ENCODE measurements at places on chromosomes 2 and 18.

- DNase-seq, result no peak
Measured at GRCh38 chr2:41580806-41581205, 467.0 kb upstream of the PKDCC start.

DNA sequence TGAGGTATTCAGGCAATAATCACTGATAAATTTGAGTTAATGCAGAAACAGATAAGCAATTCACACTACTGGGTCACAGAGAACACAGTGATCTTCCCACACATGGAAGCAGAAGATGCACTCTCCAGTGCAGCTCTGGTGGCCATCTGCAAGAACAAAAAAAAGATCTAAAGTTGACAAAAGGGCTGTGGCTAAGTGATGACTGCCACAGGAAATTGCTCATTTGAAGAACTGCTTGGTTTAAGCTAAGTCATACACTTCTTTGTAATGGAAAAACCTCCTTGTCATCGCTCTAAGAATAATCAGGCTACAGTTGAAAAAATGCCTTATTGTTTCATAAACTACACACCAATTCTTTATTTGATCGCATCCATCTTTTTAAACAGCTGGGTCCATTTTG, 115.1 kb downstream of the DTNB start:
- no peak for DNase-seq

DNA sequence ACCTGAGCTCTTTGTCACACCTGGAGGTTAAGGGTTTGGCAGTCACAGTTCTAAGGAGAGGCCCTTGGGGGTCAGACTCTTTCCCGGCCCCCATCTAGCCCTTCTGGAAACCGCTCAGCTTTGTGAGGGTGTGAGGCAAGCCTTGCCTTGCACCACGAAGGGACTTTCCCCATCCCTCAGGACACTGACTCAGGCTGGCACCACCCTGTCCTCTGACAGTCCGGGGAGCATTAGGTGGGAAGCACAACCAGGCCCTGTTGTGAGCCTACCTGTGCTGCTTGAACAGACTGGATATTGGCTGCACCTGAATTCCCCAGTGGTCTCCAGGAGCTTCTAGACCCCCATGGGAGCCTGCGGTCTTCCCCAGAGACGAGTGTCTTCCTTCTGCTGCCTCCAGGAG, 47.0 kb upstream of the GBX2 start:
- DNase-seq, result no peak

DNA sequence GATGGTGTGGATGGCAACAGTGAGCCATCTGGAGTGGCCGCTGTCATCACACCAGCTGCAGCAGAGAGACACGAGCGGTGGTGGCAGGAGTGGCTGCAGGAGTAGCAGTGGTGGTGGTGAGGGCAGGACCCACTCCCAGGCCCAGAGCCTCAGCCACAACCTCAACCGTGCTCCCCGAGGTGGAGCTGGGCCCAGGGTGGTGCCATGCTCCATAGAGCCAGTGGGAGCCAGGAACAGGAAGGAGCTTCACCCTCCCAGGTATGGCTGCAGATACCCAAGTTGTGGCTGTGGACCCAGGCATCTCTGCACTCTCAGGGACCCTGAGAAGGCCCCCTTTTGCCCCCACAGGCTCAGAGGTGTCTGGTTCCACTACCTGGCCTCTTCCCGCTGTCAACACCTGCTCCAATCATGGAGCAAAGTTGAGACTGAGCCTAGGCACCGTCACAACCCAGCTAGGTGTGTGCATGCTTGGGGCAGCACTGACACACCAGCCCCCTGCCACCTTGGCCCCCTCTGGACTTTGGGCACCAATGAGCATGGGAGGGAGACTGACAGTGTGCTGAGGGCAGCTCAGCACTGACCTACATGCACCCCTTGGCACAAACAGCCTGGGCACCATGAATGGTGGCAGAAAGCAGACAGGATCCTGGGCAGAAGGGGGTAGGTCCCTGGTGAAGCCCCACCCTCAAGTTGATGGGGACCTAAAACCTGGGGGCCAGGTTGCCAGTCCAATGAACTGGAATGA, 188.9 kb downstream of the NDUFA10 start:
- no peak for DNase-seq

DNA sequence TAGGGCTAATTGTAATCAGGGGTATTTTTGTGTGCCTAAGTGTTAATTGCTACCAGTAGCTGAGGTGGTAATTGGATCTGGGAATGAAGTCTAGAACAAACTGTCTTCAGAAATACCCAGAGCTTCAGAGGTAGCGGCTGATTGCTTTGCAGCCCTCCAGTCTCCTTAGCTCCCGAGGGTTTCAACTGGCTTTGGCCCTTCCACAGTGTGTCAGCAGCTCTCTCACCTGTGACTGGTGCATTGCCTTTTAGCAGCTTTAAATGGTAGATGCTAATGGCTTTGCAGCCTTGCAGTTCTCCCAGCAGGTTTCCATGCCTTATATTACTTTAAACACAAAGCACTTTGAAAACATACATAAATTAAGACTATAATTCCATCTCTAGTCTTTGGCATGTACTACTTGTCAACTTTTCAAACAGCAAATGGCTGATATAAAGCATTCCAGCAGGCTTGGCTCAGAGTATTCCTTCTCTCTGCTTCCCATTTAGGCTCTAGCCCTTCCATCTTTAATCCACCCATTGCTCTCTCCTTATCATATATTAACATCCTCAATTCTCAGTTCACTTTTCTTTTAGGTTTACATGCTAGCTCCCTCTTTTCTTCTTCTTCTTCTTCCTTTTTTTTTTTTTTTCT, 156.4 kb upstream of the GALNT13 start:
- no peak for DNase-seq

- DNase-seq, result no peak
Measured at GRCh38 chr18:62833494-62833893, 118.2 kb downstream of the PHLPP1 start.

DNA sequence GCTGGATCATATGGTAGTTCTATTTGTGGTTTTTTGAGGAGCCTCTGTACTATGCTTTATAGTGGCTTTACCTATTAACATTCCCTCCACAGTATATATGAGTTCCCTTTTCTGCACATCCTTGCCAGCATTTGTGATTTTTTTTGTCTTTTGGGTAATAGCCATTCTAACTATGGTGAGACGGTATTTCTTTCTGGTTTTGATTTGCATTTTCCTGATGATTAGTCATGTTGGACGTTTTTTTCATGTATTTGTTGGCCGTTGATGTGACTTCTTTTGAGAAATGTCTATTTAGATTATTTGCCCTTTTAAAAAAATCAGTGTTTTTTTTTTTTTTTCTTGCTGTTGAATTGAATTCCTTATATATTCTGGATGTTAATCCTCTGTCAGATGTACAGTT, 31.1 kb downstream of the ACTR3 start:
- no peak for DNase-seq

- no peak for DNase-seq
Measured at GRCh38 chr2:143248631-143249030, 119.4 kb downstream of the ARHGAP15 start.

GRCh38 chr2:55970500-55970899, 46.9 kb upstream of the EFEMP1 start:
- DNase-seq, result no peak

DNA sequence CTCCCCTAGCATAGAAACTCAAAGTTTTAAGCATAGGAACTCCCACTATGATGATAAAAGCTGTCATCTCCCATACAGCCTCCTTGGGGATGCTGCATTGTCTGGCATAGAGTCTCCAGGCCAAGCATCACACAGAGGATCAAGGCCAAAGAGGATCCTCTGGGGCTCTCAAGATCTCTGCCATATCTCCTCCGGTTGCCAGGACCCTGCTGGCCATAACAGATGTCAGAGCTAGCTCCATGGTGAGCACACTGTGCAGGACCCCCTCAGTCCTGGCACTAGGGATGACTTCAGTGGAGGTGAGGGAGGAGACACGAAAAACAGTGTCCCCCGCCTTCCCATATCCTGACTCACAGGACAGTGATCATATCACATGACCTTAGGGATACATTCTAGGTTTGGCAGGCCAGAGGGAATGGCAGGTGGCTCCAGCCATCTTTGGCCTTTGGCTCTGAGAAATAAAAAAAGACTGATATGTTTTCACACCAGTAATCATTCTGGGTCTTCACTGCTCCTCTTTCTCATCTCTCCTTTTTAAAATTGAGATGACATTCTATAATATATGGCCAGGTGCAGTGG, 235.0 kb downstream of the MYCN start:
- DNase-seq, result no peak

DNA sequence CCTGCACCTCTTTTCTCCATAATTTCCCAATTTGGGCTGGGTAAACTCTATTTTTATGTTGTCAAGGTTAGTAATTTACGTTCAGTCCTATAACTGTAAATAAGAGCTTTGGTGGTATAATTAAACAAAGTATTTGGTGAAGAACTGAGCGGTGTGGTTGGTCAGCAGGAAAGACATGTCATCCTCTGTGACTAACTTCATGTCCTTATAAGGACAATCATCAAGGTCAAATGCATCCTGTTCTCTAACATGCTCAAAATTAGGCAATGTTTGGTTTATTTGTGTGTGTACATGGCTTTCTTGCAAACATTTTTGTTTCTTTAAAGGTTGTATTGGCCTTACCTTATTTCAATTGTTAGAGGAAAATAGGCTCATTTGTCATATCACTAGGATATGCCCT, 121.5 kb upstream of the NABP1 start:
- no peak for DNase-seq

DNA sequence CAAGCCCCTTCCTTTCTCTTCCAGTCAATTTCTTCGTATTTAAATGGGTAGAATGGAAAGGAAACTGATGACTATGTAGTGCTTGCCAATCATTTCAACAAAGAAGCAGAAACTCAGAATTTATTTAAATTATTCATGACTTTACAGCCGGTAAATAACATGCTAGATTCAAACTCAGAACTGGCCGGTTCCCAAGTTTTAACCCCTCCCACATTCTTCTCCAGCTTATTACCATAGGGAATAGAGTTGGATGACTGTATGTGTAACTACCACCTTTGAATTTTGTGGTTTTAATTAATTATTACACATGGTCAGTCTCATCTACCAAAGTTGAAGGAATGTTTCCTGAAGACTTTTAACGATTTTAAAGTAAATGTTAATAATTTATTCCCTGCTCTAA, 819.3 kb upstream of the LRATD1 start:
- DNase-seq, result no peak

GRCh38 chr2:241720099-241720498, 14.3 kb upstream of the D2HGDH start:
- DNase-seq, result no peak

GRCh38 chr2:182069416-182069815, 83.8 kb downstream of the PPP1R1C start:
- no peak for DNase-seq

DNA sequence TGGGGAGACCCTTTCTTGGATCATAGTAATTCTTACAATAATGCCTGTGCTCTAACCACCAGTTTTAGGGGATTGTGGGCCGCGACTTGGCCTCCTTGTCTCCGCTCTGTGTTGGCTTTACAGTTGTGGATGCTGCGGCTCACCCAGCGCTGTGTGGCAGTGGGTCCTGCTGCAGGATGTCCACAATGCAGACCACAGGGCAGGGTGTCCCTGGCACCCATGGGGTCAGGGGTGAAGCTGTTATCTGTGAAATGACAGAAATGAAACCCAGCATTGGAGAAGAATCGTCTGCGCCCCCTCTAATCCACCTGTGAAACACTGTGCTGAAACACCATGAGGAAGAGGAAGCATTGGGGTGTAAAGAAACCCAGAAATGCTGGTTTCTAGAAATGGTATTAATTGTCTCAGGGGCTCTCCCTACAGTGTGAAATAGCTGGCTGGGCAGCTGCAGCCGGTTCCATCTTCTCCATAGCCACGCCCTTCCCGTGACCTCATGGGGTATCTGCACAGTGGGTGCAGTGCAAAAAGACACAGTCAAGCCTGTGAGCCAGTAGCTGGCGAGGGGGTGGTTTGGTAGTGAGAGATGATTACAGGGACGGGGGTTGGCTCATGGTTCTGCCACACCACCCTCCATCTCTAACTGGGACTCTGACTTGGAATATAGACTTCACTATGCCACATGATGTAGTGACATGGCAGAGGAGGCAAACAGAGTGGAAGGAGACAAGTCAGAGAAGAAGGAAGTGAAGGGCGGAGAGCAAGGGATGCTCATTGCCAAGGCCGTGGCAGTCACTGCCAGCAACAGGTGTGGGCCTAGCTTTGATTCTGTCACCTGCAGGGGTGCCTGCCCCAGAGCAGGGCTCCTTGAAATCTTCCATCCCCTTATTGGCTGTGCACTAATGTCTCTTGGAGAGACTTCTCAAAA, 16.2 kb downstream of the INPP4A start:
- no peak for DNase-seq

DNA sequence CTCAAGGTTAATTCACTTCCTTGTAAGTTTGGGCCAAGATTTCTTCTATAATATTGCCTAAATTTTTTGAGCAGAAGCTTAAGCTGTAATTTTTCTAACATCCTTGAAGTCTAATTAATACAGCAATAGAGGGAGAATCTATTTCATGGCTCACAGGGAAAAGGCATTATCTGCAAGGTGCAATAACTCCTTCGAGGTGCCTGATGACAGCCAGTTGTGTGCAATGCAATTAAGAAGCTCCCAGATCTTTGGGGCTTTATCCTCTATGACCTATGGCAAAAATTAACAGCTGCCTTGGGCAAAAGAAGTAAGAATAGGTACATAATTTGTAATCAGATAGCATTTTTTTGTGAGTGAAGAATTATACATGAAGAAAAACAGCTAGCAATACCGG, 554.6 kb upstream of the SALL3 start:
- DNase-seq, result no peak

DNA sequence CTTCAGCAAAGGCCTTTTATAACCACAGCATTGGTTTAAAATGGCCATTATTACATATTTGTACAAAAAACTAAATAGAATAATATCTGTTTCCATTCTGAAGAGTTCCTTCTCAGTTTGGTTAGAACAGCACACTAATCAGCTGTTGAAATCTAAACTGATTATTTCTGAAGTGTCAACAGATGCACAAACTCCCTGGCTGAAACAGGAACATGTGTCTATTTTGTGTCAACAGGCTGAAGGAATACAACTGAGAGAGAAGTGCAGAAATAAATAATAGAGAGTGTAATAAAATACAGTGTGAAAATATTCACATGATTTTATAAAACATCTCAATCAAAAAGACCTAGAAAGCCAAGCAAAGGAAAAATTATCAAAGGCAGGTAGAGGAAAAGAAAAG, 29.7 kb downstream of the IKZF2 start:
- no peak for DNase-seq

DNA sequence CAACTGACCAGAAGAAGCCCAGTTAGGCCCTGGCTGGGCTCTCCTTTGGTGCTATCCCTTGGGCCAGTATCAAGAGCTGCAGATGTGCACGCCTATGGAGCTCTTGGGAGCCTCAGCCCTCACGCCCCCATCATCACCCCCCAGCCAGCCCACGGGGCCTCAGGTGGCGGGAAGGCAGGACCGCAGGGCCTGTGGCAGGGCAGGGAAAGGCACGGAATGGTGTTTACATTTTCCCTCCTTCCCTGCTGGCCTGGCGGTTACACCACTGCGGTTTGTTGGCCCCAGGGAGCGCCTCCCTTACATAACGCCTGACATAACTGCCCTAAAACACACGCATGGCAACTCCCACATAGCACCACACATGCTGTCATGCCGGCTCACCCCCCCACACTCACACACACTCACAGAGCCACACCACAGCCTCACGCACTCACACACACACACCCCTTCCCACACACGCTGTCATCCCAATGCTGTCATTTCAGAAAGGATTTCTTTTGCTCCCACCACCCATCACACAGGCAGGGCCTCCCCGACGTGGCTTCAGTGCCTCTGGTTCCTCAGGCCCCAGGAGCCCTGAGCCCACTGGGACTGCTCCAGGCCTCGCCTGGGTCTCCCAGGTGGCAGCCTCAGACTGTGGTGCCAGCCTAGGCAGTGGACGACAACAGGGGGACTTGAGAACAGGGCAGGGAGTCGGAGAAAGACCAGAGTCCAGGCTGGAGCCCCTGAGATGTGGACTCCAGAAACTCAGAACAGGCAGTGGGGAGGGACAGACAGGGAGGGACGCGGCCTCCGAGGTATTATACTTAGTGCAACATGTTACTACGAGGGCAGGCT, 15.7 kb downstream of the ZFP36L2 start:
- no peak for DNase-seq

All from NCI-H2171 (cell line).